Right ventricle myocardium inferior (tissue), 1 donor: ENCODE measurements at places on chromosomes 7 and 10. TPM values are rescaled to one million over a fixed set of nuclear protein-coding genes. Genes with fewer than 3 reads are reported as not detected.

Gene MAT1A
- total RNA-seq, result 0.19 TPM

Gene RBM20
- total RNA-seq, result 103 TPM

Gene ASZ1
- total RNA-seq, result not detected

Gene TUBAL3
- not detected for total RNA-seq

Gene TMEM236
- total RNA-seq, result 0.51 TPM

Gene ZNF511
- 39.4 TPM for total RNA-seq

Gene C10orf53
- total RNA-seq, result not detected

Gene CPED1
- 27.5 TPM for total RNA-seq

Gene HMX2
- not detected for total RNA-seq

Gene UCN3
- total RNA-seq, result not detected

Gene PALD1
- total RNA-seq, result 5.1 TPM

Gene ANXA8
- 1.1 TPM for total RNA-seq

Gene OR13A1
- not detected for total RNA-seq

Gene AP4M1
- 10.1 TPM for total RNA-seq

Gene OPALIN
- total RNA-seq, result not detected

Gene FAM25G
- not detected for total RNA-seq

Gene TMEM184A
- total RNA-seq, result 0.32 TPM

Gene SPDYE16
- total RNA-seq, result not detected

Gene ST7
- total RNA-seq, result 29.5 TPM

Gene HOXA7
- not detected for total RNA-seq

Gene SMKR1
- not detected for total RNA-seq

Gene RET
- total RNA-seq, result 7.7 TPM

Gene WIPF3
- 5.5 TPM for total RNA-seq

Gene ACSL5
- 6.4 TPM for total RNA-seq

Gene ATP6V0A4
- not detected for total RNA-seq

Gene ANKRD16
- total RNA-seq, result 2.5 TPM

Gene AOC1
- total RNA-seq, result 0.27 TPM

Gene TMEM225B
- total RNA-seq, result not detected

Gene DLX6
- not detected for total RNA-seq

Gene PARD3
- total RNA-seq, result 34.6 TPM

Gene EIF4H
- 172 TPM for total RNA-seq

Gene NEUROD6
- not detected for total RNA-seq

Gene KLF14
- 0.08 TPM for total RNA-seq

Gene VWDE
- total RNA-seq, result not detected

Gene CLDN4
- not detected for total RNA-seq

Gene LRIT1
- total RNA-seq, result not detected

Gene AFAP1L2
- 5.7 TPM for total RNA-seq

Gene DENND11
- 9.1 TPM for total RNA-seq

Gene RNF32
- total RNA-seq, result 0.30 TPM

Gene SUN3
- not detected for total RNA-seq

Gene CALHM1
- total RNA-seq, result not detected

Gene ZC3HAV1L
- total RNA-seq, result 4.0 TPM

Gene SVOPL
- total RNA-seq, result not detected

Gene NPSR1
- total RNA-seq, result not detected

Gene VSTM2A
- not detected for total RNA-seq

Gene AKR1C1
- total RNA-seq, result 39.6 TPM

Gene PDK4
- total RNA-seq, result 431 TPM

Gene FAM25C
- total RNA-seq, result not detected

Gene PAPOLB
- total RNA-seq, result 0.08 TPM

Gene DNAJC12
- total RNA-seq, result 7.1 TPM

Gene MSMB
- not detected for total RNA-seq

Gene PRTFDC1
- 7.1 TPM for total RNA-seq
